Activated CD8-positive, alpha-beta memory T cell treated with anti-CD3 and anti-CD28 coated beads for 1 hour (primary cell): ENCODE measurements at places on chromosomes 6 and 20.

GRCh38 chr6:30554962-30555815 is 1.1 kb downstream of the GNL1 start:
- DNase-seq: no peak

DNA sequence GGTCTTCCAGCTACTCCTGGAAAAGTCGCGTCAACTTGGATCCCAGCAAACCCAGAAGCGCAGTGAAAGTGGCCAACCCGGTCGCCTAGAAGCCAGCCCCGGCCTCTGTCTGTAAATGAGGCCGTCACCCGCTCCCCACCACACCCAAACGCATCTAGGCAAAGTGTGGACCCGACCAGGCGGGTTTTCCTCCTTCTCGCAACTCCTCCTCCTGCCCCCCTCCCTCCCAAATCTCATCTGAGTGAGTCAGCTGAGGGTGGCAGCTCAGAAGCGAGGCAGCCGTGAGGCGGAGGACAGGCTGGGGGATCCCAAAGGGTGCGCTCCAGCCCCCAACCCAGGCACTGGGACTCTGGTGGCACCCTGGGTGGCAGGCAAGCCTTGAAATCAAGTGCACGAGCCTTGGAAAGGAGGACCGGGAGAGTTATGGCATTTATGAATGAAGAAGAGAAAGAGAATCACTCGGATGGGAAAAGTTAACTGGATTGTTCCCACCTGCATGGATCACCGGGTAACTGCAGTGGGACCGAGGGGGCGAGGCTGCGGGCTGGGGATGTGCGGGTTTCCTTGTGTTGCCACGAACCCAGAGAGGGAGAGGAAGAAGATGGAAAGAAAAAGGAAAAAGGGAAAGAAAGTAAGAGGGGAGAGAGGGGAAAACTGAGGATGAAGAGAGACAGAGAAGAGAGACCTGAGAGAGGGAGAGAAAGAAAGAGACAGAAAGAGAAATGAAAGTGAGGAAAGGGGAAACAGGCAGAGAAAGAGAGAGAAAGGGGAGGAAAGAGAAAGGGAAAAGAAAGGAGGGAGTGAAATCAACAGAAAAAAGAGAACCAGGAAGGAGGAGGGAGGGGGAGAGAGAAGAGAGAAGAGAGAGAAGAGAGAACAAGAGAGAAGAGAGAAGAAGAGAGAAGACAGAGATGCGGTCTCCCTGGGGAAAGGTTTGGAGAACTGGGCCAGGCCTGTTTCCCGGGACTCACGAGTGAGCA is at the start of gene APCDD1L:
APCDD1L (minus strand) TSS at position 167 of the 980 bp plus-strand sequence. CDS start 692 bp downstream, outside the sequence.
- no peak for DNase-seq

DNA sequence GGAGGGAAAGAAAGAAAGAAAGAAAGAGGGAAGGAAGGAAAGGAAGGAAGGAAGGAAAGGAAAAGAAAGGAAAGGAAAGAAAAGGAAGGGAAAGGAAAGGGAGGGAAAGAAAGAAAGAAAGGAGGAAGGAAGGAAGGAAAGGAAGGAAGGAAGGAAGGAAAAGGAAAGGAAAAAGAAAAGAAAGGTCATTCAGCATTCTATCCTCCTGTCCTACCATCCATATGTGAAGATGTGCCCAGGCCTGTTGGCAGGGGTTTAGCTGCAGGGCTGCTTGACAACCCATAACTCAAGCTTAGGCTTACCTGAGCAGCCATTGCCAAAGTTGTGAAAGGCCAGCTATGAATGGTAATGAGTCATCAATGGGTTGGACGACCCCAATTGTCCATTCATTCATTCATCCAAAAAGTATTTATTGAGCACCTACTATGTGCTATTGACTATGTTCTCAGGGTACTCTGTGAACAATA is 49.9 kb upstream of the OCSTAMP start:
- no peak for DNase-seq

DNA sequence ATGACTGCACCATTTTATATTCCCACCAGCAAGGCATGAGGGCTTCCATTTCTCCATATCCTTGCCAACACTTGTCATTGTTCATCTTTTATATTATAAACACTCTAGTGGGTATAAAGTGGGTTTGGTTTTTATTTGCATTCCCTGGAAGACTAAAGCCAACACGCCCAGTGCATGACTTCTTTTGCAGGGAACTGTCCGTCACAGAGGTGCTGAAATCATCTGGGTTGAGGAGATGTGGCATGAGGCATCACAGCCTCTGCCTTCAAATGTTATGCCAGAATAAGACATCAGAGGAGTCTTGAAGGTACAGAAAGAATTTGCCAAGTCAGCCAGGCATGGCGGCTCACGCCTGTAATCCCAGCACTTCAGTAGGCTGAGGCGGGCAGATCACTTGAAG is 29.9 kb upstream of the FAM210B start:
- DNase-seq: no peak

GRCh38 chr6:139287868-139288267 is 3.9 kb downstream of the TXLNB start:
- no peak for DNase-seq

DNA sequence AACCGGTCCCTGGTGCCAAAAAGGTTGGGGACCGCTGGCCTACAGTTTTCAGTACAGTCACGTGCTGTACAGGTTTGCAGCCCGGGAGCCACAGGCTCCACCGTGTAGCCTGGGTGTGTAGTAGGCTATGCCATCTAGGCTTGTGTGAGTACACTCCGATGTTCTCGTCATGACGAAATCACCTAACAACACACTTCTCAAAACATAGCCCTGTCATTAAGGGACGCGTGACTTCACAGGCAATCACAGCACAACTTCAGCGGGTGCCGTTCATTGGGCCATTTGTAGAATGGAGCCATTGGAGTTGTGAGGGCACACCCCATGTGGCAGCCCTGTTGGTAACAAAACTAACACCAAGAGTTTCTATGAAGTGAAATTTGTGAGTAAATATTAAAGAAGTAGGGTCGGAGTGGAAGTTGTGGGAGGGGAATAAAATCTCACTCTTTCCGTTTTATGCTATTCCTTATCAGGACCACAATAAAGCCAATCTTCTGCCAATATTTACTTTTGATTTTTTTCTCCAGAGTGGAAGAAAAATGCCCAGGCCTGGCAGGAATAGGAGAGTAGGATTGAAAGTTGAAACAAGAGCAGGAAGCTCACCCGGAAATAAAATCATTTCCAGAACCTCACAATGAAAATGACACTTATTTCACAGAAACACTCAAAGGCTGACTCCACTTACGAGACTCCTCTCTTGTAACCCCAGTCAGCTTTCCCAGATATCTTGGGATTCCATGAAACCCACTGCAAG is 63.7 kb upstream of the PTPN1 start:
- DNase-seq: no peak

DNA sequence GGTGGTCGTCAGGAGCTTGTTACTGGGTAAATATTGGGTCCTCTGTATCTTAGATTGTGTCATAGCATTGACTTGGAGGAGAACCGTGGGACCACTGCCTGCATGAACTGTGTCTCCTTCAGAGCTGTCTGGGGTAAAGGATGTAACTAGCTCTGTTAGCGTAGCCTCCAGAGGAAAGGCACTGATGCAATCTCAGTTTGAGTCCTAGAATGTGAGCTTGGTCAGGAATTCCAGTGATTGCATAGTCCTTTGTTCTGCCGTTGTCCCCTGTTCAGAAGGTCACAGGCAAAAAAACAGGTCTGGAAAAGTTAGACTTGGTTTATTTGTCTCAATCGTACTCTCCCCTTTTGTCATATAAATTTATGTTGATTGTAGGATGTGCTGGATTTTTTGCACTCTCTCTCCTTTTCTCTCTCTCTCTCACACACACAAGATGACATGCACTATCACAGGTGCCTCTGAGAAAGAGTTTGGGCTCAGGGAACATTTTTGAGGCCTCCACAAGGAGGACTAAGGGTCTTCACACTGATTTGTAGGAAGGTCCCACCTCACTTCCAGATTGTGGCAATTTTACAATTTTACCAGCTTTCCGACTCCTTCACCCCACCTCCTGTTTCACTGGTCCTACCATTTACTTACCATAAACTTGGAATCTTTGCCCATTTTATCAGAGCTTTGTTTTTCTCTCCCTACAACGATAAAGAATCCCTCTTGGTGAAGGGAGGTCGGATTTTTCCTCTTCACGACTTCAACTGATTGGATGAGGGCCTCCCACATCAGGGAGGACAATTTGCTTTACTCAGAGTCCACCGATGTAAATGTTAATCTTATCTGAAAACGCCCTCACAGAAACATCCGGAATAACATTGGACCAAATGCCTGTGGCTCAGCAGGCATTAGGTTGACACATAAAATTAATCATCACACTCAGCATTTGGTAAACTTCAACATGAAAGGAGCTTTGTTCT is 7.0 kb upstream of the DACT2 start:
- no peak for DNase-seq

- DNase-seq: no peak
Observed at GRCh38 chr20:56628015-56628872, 862 bp upstream of the TFAP2C start.

GRCh38 chr20:61723529-61724257 is 342.0 kb downstream of the TAF4 start:
- DNase-seq: no peak

DNA sequence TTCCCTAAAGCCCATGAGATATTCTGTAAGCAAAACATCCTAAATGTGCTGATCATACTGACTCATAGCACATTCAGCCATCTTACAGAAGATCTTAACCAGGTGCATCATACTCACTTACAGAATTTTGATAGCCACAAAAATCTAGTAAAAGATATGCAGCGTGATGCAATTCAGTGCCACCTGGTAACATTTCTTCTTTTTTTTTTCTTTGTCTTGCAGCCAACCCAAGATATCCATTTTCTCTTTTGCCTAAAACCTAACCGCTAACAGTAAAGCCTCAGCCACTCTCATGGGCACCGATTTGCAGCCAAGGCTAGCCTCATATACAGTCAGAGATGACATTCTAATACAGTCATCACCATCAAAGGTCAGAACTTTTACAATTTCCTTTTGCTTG is 293.3 kb downstream of the HACE1 start:
- no peak for DNase-seq

DNA sequence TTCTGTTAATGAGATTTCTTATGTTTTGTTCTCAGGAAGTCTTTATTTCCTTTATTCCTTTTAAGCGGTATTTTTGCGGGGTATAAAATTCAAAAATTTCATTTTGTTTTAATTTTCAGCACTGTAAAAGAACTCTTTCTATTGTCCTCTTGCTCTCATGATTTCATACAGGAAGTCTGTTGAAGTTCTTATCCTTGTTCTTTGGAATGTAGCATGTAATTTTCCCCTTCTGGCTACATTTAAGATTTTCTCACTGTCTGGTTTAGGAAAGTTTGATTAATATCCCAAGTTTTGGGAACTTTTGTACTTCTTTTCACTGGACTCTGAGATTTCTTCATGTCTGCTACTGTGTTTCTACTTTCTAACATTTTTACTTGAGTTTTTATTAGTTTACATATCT is 581.4 kb upstream of the GJE1 start:
- no peak for DNase-seq

- DNase-seq: no peak
Observed at GRCh38 chr6:82841309-82841708, 224.3 kb downstream of the UBE3D start.

DNA sequence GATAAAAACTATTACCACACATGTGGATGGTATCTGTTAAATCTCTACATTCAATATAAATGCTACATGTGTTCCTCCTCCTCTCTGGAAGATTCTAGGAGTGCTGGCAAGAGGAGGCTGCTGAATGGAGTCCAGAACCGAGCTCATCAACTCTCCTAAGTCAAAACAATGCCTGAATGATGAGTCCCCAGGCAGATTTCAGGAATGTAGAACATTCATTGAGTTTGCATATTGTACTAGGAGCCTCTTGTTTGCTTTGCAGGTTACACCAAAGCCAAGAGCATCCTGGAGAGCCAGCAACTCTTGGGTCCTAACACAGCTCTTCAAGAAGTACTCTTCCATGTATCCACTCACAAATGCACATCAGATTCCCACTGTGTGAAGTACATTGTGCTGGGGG is 117.6 kb upstream of the UST start:
- DNase-seq: no peak

DNA sequence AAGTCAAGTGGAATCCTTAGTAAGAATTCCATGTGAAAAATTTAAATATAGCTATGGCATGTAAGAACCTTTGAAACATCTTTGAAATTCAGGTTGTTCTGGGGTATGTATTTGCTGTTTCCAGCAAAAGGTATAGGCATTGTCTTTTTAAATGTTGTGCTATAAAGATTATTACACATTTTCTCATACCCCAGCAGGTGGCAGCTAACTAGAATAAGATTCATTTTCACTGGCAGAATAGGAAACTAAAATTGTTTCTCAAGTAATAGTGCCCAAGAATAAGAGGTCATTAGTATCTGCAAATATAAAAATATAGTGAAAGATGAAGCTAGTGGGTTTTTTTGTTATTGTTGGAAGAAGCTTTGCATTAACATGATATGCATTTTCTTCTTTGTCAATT is 1.8 kb downstream of the GRIK2 start:
- no peak for DNase-seq

GRCh38 chr6:19013026-19013705 is 626.0 kb downstream of the RNF144B start:
- DNase-seq: no peak

DNA sequence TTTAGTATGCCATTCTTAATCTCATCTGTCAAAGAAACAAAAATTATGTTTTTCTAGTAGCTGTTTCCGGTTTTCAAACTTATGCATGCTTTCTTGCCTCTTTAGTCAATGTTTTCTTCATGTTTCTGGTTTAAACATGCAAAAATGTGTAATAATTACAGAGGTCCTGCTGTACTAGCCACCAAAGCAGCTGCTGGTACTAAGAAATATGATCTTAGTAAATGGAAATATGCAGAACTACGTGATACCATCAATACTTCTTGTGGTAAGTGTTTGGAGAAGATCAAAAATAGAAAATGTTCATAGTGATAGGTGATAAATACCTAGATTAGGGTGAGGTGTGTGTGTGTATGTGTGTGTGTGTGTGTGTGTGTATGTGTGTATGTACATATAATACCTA is 158.4 kb downstream of the MYO6 start:
- no peak for DNase-seq

DNA sequence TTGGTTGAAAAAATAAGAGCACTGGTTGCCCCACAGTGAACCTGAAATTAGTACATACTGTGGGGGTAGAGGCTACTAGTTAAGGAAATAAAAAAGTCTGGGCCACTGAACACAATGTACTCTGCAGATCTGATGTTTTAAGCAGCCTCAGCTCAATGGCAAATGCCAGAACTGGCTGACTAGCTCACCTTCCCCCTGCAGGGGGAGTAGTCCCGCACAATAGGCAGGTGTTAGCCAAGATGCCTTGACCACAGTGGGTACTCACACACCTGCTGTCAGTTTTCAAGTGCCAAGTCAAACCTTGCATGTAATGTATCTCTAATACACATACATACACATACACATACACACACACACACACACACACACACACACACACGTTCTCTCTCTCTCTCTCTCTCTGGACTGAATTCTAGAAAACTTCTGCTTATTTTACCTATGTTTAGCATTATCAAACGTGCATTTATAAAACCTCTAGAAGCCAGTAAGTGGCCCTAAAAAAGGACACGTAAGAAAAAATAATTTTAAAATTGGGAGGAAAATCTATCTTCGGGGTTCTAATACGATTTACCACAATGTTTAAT is 36.1 kb downstream of the GMDS start:
- no peak for DNase-seq

DNA sequence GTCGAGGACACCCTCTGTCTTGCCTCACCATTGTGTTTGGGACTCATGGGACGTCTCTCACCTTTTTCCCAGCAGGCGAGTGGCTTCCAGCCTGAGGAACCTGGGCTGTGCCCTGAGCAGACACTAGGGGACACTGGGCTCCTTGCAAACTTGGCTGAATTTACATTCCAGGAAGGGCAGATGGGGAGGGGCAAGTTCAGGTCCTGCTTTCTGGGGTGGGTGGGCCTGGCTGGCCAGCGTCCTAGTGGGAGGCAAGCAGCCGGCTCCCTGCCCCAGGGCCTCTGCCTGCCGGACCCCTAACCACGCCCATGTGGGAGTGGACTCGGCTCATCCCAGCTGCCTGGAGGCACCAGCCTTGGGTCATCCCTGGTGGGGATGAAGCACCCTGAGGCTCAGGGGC is 48.2 kb upstream of the MLN start:
- no peak for DNase-seq
